ENCODE measurements at places on chromosomes 6 and 20.

DNA sequence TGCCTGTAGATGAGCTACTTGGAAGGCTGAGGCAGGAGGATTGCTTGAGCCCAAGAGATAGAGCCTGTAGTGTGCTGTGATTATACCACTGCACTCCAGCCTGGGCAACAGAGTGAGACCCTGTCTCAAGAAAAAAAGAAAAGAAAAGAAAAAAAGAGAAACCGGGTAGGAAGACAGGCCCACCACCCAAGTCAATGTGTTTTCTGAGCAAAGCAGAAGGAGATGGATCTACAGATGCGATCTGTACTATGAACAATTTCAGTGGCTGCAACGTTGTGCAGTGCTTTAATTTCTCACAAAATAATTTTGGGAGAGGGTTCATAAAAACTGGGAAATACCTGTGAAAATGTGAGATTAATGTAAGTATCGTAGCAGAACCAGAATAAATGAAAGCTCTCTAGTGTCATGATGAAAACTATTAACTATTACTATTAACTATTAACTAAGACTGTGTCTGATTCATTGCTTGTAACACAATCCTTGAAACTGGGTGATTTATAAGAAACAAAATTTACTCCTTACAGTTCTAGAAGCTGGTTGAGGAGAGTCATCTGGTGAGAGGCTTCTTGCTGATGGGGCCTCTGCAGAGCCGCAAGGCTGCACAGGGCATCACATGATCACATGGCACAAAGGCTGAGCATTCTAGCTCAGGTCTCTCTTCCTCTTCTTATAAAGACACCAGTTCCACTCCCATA, 233.1 kb upstream of the ZNF217 start:
- no peak for DNase-seq

- DNase-seq, result no peak
These were observed 2.5 kb upstream of the PAQR8 start for GRCh38 chr6:52359403-52359802.

- DNase-seq, result no peak
These were observed 70.6 kb upstream of the F13A1 start for GRCh38 chr6:6390849-6391602.

GRCh38 chr20:38747495-38748096, 664 bp upstream of the ACTR5 start:
- no peak for DNase-seq

DNA sequence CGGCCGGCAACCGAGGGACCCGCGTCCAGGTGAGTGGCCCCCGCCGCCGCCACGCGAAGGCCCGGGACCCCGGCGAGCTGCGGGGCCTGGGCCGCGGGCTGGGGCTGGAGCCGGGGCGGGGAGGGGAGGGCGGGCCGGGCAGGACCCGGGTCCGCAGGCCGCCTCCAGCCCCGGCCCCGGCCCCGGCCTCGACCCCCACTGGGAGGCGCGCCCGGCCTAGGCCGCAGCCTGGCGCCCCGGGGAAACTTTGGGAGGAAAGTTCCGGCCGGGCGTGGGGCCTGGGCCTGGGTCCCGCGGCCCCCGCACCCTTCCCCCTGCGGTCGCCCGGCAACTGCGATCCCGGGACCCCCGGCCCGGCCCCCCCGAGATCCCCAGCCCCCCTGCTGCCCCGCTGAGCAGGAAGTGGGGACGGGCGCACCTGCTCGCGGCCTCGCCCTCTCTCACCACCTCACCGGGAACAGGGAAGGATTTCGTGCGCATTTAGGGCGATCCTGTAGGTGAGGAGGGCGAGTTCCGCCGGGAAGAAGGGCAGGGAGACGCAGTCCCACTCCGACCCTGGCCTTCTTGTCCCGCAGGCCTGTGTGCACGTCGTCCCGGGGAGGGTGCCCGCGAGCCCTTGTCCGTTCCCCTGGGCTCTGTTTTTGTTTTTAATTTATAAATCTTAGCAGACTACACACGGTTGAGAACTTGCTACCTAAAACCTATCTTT, 402 bp downstream of the OSBPL2 start:
- DNase-seq, result peak; percentile 69

DNA sequence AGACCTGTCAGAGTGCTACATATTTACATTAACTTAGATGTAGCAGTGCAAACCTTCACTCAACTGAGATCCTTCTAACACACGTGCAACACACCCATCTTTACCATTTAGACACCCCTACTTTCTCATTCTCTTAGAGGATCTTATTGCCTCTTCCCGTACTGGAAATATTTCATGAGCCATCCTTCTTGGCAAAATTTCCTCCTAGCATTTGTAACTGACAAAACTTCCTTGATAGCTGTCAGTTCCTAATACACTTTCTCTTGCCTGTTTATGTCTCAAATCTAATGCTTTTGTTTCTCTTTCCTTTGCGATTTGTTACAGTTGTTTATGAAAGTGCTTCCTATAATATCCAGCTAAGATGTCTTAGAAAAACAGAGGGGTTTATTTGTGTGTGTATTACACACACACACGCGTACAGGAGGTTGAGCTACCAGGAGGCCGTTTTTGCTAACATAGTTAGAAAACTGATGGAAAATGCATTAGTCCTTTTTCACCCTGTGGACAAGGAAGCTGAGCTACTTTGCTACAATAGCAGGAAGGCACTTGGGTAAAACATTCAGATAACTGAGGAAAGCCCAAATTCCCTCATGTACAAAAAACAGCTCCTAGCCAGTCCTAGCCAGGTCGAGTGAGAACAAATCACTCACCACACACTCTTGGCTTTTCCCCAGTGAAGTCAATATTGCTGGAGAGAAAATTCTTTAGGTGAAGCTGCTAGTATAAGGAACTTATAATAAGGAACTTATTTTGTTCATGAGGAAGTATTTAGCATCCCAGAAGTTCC, 153.6 kb downstream of the NFATC2 start:
- DNase-seq, result no peak

DNA sequence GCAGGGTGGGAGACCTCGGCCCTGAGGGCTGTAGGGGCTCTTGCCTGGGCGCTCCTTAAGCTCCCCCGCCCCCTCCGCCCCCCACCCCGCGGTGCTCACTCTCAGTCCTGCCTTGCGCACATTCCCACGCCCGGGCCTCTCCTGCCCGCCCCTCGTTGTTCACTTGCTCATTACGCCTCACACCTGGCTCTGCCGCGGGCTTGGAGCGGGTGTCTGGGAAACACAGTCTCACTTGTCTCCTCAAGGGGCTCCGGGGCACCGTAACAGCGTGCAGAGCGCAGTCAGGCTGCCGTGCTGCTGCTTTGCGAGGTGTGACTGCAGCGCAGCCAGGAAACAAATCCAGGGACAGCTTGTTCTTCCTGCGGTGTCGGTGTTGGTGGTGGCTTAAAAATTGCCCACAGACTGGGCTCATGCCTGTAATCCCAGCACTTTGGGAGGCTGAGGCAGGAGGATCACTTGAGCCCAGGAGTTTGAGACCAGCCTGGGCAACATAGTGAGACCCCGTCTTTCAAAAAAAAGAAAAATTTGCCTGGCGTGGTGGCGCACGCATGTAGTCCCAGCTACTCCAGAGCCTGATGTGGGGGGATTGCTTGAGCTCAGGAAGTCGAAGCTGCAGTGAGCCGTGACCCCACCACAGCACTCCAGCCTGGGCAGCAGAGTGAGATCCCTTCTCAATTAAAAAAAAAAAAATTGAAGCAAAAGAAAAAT, 4.6 kb downstream of the NPBWR2 start:
- DNase-seq, result no peak

Data from upper lobe of left lung (tissue), 6 donors.